ENCODE measurements at places on chromosomes 1 and 21.

GRCh38 chr1:246544001-246544400, 22.1 kb downstream of the TFB2M start:
- no peak for DNase-seq

DNA sequence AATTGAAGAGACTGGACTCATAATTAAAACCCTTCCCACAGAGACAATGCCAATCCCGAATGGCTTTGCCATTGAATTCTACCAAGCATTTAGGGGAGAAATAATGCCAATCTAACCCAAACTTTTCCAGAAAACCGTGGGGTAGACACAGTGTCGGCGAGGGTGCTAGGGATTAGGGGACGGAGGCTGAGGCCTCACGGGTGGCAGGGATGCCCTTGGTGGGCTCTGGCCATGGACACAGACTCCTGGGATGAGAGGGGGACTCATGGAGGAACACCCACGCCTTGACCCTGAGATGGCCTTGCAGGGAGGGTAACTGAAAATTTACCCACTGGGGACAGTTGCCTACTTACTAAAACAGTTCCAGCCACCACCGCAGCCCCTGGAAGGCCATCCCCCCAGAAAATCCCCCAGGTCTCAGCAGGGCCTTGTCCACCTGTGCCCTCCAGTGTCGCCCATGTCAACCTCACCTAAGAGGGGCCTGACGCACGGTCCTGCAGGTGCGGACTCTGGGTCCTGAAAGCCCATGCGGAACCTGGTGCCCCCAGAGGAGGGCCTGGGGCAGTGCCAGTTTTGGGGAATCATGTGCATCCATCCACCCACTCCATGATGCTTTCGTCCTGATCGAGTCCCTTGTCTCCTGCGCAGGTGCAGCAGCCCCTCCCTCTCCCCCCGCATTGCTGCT, 1.9 kb downstream of the KRTAP10-5 start:
- DNase-seq: no peak

- no peak for DNase-seq
These were observed 1.7 kb downstream of the CC2D1B start for GRCh38 chr1:52364235-52364839.

- no peak for DNase-seq
These were observed 11.4 kb upstream of the SPSB1 start for GRCh38 chr1:9281071-9281827.

DNA sequence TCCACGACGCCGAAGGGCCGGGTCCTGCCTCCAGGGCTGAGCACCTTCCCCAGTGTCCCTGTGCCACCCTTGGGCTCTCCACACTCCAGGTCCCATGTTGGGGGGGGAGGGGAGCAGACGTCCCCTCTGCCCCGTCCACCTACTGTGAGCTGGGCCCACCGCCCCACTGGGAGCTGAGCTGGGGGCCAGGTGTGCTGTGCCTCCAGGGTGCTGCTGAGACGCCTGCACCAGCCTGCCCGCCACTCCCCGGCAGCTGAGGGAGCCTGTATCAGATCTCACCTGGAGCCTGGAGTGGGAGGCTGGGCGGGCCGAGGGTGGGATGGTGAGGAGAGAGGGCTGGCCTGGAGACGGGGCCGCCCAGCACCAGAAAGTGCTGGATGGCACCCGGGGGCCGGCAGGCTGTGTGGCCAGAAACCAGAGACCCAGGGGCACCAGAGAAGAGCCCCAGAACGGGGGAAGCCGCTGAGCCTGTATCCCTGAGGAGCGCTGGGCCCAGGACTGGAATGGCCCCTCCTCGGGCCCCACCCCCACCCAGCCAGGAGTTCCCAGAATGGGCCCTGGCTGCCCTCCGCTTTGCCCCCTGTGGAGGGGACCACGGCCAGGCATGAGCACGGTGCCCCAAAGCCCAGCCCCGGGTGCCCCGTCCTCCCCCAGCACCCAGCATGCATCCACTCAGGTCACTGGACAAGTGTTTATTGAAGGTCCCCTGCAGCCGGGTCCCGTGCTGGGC, 3.4 kb downstream of the TNFRSF18 start:
- DNase-seq: no peak

- no peak for DNase-seq
These were observed 22.7 kb upstream of the IFNAR1 start for GRCh38 chr21:33302055-33302454.

DNA sequence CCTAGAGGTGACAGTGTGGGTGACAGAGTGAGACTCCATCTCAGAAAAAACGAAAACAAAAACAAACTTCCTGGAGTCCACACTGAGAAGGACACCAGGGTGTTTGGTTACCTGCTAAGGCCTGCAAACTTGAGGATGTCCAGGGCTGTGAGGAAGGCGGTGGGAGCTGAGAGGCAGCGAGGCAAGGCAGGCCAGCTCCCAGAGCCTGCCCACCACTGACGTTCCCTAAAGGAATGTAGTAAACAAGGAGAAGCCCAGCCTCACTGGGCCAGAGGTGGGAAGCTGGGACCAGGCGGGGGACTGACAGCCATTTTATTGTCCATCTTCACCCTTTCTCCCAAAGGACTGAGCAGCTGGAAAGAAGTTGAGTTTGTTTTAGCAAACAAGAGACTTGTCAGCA, 24.1 kb downstream of the SHISA4 start:
- DNase-seq: no peak

All from activated CD4-positive, alpha-beta T cell treated with anti-CD3 and anti-CD28 coated beads, Interleukin-2, amount 50 U/mL, for 24 hours (primary cell).